ENCODE measurements at places on chromosomes 13 and 19.

DNA sequence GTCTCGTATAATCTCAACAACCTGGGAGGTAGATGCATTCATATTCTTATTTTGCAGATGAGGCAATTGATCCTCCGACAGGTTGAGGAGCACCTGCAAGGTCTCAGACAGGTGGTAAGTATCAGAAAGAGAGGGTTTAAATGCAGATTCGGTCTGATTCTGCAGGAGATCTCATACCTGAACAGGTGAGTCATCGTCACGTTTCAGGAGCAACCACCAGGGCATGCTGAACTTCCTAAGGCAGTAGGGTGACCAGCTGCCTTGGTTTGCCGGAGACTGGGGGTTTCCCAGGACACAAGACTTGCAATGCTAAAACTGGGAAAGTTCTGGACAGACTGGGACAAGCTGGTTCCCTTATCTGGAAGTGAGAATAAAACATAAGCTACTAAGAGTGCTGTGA lies 68.8 kb upstream of the TSHZ3 start:
- DNase-seq, result no peak

GRCh38 chr19:39398297-39398864 lies 7.2 kb downstream of the MED29 start:
- no peak for DNase-seq

- no peak for DNase-seq
Measured at GRCh38 chr19:48480558-48481500, 11.7 kb downstream of the CYTH2 start.

- DNase-seq, result no peak
Measured at GRCh38 chr19:49415102-49415809, 8.0 kb downstream of the PTH2 start.

DNA sequence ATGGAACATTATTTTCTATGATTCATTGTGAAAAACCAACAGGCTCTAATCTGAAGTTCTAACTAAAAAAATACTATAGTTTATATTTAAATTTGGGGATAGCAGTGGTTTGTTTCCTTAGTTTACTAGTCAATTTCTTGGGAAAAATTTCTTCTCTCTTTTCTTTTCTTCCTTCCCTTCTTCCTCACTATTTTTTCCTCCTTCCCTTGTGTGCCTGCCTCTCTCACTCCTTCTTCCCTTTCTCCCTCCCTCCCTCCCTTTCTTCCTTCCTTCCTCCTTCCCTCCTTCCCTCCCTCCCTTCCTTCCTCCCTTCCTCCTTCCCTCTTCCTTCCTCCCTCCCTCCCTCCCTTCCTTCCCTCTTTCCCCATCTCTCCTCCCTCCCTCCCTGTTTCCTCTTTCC lies 226.5 kb downstream of the ZNF536 start:
- DNase-seq, result no peak

- DNase-seq, result peak; percentile 7
Measured at GRCh38 chr13:38763446-38764381, 76.8 kb downstream of the FREM2 start.

- no peak for DNase-seq
Measured at GRCh38 chr19:29685326-29685725, 20.1 kb downstream of the PLEKHF1 start.

GRCh38 chr19:34353546-34353945 lies 11.4 kb upstream of the GPI start:
- no peak for DNase-seq

DNA sequence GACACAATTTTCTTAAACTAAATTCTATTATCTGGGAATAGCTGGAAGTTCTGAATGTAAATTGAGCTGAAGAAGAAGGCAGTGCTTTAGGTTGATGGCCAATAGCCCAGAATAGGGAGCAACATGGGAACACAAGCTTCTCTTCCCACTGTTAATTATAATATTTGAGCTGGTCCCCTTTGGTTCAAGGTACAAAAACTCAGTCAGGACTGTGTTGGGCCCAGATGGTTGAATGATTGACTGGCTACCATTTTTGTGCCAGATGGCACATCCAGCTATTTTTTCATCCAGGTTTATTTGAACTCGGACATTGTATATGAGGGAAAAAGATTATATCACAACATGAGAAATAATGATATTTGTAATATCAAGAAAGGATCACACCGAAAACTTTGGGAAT lies 458.9 kb downstream of the SLITRK1 start:
- no peak for DNase-seq

DNA sequence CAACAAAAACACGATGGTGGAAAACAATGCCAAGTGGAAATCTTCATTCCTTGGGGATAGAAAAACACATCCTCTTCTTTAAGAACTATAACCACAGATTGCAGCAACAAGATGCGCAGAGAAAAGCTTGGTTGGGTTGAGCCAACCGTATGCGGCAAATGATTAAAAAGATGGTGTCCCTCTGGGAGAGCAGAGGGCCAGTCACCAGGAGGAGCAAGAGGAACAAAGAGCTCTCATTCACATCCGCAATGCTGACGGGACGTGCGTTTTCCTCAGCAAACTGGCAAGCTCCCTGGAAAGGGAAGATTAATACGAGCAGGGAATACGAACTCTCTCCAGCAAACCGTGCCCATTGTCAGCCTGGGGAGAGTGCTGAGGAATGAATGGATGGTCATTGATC lies 141.6 kb downstream of the KATNAL1 start:
- no peak for DNase-seq

DNA sequence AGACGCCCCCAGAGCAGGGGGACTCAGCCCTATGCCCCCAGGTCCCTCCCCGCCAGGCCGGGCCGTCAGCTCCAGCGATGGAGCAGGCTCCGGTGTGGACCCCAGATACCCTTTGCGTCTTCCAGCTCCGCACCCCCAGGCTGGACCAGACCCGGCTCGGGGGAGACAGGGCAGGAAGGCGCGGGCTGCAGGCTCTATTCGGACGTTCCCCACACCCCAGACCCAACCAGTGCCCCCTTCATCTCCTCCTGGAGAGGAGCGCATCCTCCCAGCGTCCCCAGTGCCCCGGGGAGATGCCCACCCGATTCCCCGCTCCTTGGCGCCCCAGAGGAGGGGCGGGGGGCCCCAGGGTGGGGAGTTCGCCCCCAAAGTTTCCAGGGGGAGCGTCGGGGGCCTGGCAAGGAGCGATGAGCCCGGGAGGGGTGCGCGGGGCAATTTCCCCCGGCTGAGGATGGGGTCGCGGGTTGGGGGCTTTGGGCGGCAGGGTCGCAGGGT lies 389 bp downstream of the LINGO3 start:
- DNase-seq, result no peak

GRCh38 chr19:281156-281853 lies 9.9 kb downstream of the PLPP2 start:
- DNase-seq, result no peak

DNA sequence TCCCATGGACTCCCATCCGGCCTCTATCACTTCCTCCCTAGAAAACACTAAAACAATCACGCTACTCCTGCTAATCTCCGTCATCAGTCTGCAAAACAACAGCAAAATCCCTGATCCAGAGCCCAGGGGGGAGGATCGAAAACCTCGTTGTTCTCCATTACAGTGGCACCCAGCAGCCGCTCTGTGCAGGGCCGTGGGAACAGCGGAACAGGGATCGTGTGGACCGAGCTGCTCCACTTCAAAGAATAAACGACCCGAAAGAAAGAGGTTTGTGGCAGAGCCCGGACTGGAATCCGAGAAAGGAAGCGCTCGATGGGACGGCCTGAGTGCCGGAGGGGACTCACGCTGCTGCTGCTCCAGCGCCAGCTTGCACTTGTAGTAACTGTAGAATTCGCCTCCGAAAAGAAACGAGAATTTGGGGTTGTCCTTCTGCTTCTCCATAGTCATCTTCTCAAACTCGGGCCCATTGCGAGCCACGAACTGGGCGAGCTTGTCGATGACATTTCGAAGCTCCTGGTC lies 652 bp downstream of the CHERP start:
- no peak for DNase-seq

GRCh38 chr19:13619203-13619632 lies 112.9 kb upstream of the CACNA1A start:
- no peak for DNase-seq

- no peak for DNase-seq
Measured at GRCh38 chr13:103757361-103757760, 691.1 kb upstream of the SLC10A2 start.

DNA sequence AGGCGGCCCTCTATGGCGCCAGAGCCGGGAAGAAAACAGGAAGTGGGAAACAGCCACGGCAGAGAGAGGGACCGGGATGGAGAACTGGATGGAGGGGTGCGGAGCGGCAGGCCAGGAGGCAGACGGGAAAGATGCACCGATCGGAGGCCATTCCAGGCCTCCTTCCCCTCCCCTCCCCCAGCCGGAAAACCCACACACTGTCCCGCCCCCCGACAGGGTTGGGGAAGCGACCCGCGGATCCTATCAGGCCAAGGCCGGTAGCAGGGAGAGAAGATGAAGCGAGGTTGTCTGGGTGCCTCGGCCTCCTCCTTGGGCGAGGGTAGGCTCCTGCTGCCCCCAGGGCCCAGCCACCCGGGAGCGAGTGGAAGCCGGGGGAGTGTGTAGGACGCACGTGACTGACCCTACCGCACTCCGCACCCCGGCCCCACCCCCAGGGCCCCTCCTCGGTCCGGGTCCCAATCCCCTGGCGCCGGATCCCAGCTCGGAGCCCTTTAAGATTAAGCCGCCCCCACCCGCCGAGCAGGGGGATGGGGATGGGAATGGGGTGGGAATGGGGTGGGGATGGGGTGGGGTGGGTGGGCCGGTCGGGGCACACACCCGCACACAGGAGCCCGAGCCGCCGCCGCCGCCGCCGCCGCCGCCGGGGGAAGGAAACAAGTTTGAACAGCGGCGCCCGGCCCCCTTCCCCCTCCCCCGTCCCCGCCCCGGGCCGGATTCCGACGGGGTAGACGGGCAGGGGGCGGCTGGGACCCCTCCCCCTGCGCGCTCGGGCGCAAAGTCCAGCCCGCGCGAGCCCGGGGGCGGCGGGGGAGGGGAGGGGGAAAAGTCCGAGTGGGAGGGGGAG lies 1.5 kb downstream of the ERF start:
- no peak for DNase-seq

- DNase-seq, result no peak
Measured at GRCh38 chr19:33393286-33394005, 19.9 kb downstream of the CEBPG start.

GRCh38 chr13:70391678-70392077 lies 283.4 kb upstream of the KLHL1 start:
- no peak for DNase-seq

GRCh38 chr13:111043575-111043982 lies 71.5 kb upstream of the ARHGEF7 start:
- no peak for DNase-seq

- no peak for DNase-seq
Measured at GRCh38 chr13:73335944-73336343, 277.1 kb downstream of the KLF5 start.

DNA sequence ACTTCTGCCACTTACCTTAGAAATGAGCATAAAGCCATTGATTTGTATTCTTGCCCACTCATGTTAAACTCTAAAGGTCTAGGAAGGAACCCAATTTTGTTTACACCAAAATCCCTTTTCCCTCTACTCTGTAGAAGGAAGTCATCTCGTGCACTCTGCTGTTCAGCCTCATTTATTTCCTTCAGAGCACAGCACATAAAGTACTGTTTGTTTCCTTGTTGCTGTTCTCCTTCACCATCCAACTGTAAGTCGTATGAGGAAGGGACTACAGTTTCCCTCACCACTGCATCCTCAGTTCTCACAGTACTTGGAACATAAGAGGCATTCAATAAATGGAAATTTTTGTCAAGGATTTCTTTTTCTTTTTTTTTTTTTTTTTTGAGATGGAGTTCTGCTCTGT lies 24.6 kb downstream of the CDADC1 start:
- DNase-seq, result no peak

GRCh38 chr19:29590278-29590677 lies 15.8 kb upstream of the POP4 start:
- DNase-seq, result no peak

DNA sequence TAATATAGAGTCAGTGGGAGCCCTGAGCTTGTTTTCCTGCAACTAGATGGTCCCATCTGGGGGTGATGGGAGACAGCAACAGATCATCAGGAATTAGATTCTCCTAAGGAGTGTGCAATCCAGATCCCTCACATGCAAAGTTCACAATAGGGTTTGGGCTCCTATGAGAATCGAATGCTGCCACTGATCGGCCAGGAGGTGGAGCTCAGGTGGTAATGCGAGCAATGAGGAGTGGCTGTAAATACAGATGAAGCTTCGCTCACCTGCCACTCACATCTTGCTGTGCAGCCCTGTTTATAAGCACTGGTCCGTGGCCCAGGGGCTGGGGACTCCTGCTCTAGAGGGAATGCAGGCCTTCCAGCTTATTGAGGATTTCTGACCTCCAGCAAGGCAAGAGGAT lies 5.7 kb downstream of the ZNF558 start:
- DNase-seq, result no peak

DNA sequence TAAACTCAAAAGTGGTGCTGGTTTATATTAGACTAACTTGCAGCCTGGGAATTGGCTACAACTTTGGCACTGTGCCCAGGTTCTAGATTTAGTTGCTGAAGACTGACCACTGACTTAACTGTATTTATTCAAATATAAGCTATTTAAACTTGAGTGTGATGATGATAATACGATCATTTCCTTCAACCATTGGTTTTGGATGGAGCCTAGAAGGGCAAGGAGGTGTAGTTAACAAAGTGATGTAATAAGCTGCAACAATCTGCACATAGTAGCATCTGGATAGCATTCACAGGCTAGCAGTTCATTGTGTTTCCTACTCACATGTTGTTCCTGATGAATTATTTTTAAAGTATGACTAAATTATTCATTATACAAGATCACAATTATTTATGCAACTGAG lies 55.2 kb upstream of the DACH1 start:
- DNase-seq, result peak; percentile 34

DNA sequence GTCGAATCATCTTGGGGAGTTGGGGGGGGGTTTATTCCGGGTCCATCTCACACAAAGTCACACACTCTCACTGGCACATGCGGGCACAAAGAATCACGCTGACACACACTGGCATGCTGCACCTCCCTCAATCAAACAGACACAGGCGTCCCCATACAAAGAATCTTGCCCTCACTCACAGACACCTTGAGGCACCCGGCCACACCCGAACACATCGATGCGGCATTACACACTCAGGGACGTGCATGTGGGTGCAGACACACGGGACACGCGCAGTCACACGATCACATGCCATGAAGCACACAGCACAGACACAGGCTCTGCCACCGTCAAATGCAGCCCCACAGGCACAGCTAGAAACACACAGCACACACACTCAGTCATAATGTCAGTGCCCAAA lies 7.8 kb downstream of the NFIX start:
- no peak for DNase-seq

- DNase-seq, result no peak
Measured at GRCh38 chr19:3366753-3367627, 607 bp downstream of the NFIC start.

GRCh38 chr19:10848230-10848856 lies at the start of gene C19orf38:
Gene C19orf38 (plus strand): TSS chr19:10848415. CDS start chr19:10848509, 94 bp downstream.
- no peak for DNase-seq

DNA sequence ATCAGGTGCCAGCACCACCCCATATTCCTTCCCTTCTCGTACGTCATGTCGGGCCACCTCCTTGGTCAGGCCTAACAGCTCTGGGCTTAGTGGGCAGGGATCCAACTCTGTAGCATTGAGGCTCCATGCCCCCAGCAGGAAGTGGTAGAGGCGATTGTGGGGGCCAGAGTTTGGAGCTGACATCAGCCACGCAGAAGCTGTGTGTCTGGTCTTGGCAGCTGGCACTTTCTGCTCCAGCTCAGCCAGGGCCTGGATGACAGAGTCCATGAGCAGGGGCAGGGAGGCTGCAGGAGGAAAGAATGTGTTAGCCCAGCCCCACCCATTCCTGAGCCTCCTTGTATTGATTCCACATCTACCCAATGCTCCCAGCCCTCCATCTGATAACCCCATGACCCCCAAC lies 3.0 kb downstream of the PGLYRP2 start:
- no peak for DNase-seq

Measured in fibroblast of skin of left quadriceps (primary cell).